ENCODE measurements at places on chromosomes 2 and 18. TPM values are rescaled to one million over a fixed set of nuclear protein-coding genes. Genes with fewer than 3 reads are reported as not detected.

DNA sequence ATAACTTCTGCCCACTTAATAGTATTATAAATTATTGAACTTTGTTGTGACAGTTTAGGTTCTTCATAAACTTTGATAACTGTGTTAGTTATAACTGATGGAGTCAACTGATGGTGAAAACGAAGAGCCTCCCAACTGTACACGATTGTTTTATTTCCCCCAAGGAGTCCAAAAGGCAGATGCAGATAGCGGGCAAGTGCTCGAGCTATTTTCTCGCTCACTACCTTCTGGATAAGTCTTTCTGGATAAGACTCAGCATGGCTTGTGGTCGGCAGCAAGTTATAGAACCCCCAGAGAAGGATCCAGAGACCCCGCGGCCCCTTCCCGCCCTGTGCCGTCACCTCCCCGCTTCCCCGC, 517 bp downstream of the GCFC2 start:
- no peak for DNase-seq

- DNase-seq = no peak
These were observed 1059.3 kb upstream of the GYPC start for GRCh38 chr2:125596612-125597011.

- no peak for DNase-seq
These were observed 307.8 kb downstream of the LRRTM1 start for GRCh38 chr2:79996709-79997108.

DNA sequence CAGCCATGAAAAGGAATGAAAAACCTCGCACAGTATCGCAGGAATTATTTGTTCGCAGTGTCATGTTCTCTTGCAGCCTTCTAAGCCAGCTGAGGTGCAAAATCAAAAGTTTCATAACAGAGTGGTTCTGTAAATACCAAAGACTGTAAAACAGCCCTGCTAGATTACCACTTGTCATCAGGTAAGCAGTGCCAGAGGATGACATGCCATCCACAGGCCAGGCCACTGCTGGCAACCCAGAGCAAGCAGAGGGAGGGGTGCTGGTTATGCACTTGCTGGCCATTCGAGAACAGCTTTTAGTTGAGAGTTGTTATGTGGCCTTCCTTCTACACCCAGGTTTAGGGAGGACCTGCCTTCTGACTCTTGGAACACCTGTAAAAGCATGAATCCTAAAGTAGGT, 114.3 kb upstream of the MGAT5 start:
- peak; percentile 86 for DNase-seq

- no peak for DNase-seq
These were observed 173.0 kb downstream of the DDX1 start for GRCh38 chr2:15764683-15765011.

DNA sequence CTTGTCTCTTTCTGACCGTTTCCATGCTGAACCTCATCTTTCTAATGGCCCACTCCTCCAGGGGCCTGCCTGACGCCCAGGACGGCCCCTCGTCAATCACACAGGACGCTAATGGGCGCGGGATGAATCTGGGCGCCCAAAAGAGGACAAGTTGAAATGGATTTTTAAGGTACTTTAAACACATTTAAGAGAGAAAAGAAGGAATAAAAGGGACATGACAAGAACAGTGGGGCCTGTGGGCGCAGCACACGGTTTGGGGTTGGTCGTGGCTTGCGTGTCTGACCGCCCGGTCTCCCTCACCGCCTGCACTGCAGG, 607 bp upstream of the UBE2F start:
- no peak for DNase-seq

DNA sequence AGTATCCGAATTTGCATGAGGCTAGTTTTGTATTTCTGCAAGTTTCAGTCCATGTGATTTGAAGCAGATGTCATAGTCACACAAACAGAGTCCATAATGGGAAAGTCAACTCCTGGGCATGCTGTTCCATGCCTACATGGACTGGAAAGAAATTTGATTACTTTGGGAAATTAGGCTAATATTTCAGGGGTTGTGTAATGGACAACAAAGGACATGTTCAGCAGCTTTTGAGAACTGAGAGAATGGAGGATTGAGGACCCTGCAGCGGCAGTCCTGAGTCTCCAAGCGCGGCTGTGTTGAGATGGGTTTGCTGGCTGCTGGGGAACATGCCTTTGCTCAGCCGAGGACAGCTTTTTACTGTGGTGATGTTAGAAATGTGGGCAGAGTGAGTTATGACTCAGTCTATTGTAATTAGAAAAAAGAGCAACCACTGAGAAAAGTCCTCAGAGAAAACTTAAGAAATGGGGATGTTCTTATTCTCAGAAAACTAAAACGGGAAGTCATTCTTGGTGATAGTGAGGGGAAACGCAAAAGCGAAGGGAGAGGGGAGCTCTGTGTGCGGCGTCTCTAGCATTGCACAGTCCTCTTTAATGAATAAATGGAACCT, 149.2 kb downstream of the FAM210A start:
- DNase-seq = no peak

The TLX2 gene
- not detected for total RNA-seq

The ATP6V1B1 gene
- total RNA-seq = 0.60 TPM

The KYNU gene
- total RNA-seq = 1.2 TPM

The MEP1B gene
- total RNA-seq = not detected

Measured in heart left ventricle (tissue), 16 donors.